ENCODE measurements at places on chromosomes 13 and 19.

DNA sequence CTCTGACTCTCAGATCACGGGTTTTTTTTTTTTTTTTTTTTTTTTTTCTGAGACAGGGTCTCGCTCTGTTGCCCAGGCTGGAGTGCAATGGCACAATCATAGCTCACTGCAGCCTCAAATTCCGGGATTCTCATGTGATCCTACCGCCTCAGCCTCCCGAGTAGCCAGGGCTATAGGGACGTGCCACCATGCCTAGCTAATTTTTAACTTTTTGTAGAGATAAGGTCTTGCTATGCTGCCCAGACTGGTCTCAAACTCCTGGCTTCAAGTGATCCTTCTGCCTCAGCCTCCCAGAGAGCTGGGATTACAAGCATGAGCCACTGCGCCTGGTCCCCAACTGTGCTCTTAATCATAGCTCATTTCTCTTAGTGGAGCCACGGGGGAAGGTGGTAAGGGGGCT, 4.6 kb upstream of the GRAMD1A start:
- DNase-seq, result no peak

DNA sequence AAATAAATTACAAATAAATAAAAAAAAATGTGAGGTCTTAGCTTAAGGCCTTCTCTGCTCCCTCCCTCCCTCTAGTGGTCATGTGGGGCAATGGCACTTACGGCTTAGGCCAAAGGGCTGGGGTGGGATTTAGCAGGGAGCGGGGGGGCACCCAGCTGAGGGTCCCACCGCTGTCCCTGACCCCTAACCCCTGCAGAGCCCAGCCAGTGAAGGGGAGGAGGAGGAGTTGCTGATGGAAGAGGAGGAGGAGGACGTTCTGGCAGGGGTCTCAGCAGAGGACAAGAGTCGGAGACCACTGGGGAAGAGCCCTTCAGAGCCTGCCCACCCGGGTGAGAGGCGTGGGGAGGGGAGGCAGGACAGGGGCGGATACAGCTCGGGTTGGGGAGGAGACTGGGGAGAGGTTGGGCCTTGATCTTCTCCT, 9.3 kb downstream of the MPND start:
- no peak for DNase-seq

DNA sequence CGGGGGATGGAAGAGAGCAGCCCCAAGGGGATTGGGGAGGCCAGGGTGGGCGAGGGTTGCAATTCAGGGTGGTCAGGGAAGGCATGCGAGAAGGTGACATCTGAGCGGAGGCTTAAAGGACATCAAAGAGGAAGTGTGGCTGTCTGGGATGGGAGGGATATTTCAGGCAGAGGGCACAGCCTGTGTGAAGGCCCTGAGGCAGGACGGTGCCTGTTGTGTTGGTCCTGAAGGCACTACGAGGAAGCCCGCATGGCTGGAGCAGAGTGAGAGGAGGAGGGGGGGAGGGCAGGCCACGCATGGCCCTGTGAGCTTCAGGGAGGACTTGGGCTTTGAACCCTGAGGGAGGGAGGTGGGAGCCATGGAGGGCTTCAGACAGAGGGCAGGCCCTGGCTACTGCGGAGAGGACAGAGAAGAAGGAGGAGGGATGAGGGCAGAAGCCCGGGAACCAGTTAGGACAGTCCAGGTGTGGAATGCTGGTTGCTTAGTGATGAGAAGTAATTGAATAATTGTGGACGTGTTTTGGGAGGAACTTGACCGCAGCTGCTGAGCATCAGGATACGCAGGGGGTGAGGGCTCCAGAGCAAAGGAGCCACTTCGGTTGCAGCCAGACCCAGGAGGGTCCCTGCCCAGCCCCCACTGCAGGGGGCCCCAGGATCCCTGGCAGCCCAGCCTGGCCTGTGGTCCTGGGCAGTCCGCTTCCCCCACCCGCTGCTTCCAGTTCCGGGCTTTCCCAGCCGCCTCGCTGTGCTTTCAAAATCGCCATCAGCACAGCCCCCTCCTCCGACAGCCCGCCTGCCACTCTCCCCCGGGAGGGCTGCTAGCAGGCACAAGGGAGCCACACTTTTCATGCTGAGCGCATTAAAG, 6.2 kb downstream of the TLE6 start:
- DNase-seq, result peak; percentile 79

DNA sequence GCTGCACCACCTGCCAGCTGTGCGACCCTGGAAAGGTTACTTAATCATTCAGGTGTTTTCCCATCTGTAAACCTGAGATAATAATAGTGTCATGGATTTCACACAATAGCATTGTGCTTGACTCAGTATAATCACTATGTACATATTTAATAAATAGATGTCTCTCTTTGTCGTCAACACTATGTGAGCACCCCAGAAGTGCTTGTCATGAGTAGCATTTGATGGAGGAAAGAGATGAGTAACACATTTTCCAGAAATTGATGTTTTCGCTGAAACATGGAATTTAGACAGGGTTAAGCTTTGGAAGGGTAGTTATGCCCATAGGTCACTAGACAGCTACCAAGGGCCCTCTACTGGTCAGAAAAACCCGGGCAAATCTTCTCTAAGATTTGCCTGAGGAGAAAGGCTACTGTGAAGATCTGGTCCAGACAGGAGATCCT, 9.5 kb upstream of the MBNL2 start:
- DNase-seq, result no peak

DNA sequence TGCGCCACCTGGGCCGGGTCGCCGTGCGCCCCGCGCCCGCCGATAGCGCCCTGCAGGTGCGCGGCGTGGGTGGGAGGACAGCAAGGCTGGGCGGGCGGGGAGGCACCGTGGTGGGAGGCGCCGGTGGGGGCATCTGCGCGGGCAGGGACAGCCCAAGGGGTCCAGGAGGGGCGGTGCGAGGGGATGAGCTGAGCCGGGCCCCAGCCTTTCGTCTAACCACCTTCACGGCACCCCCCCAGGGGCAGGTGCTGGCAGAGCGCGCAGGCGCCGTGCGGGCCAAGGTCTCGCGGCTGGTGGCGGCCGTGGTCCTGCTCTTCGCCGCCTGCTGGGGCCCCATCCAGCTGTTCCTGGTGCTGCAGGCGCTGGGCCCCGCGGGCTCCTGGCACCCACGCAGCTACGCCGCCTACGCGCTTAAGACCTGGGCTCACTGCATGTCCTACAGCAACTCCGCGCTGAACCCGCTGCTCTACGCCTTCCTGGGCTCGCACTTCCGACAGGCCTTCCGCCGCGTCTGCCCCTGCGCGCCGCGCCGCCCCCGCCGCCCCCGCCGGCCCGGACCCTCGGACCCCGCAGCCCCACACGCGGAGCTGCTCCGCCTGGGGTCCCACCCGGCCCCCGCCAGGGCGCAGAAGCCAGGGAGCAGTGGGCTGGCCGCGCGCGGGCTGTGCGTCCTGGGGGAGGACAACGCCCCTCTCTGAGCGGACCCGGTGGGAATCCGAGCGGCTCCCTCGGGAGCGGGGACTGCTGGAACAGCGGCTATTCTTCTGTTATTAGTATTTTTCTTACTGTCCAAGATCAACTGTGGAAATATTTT, 3.1 kb downstream of the KISS1R start:
- DNase-seq, result no peak

DNA sequence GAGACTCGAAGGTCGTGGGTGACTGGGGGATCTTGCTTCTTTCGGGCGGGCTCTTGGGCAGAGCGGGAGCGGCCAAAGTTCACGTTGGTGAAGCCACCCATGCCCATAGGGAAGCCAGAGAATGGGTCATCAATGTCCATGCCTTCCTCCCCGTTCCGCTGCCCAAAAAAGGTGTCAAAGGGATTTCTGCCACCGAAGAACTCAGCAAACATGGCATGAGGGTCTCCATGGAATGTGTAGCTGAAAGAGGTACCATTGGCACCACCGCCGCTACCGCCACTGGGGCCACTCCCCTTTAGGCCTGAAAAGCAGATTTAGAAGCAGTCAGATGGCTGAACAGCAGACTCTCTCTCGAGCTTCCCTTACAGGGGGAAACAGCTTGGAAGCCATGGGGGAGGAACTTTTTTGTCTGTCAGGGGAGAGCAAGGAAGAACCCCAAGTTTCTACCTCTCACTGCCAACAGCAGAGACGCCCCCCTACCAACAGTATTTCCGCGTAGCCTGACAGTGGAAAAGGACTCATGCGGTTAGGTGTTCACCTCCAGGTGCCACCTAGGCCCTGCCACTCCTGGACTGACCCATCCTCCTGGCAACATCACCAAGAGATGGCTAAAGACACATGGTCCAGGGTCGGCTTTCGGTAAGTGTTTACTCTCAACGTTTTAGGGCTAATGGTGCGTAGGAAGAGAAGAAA, 1.3 kb downstream of the DNAJB1 start:
- no peak for DNase-seq

DNA sequence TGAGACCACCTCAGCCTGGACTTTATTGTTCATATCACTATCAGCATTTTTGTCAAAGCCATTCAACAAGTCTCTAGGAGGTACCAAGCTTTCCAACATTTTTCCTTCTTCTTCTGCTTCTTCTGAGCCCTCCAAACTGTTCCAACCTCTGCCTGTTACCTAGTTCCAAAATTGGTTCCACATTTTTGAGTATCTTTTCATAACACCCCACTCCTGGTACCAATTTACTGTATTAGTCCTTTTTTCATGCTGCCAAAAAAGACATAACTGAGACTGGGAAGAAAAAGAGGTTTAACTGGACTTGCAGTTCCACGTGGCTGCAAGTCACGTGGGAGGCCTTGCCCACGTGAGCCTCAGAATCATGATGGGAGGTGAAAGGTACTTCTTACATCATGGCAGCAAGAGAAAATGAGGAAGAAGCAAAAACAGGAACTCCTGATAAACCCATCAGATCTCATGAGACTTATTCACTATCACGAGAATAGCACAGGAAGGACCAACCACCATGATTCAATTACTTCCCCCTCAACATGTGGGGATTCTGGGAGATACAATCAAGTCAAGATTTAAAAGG, 215.1 kb downstream of the PCDH17 start:
- DNase-seq, result no peak

- no peak for DNase-seq
These were observed 312.8 kb upstream of the PCDH20 start for GRCh38 chr13:61728471-61728870.

DNA sequence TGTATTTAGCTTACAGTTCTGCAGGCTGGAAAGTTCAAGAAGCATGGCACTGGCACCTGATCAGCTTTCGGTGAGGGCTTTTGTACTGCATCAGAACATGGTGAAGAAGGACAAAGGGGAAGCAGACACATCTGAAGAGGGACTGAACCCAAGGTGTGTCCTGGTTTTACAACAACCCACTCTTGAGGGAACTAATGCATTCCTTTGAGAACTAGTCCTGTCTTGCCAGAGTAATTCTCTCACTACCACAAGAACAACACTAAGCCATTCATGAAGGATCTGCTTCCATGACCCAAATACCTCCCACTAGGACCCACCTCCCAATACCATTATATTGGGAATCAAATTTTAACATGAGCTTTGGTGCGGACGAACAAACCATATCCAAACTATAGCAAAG, 93.6 kb downstream of the RFC3 start:
- no peak for DNase-seq

GRCh38 chr13:109933476-109933875, 147.1 kb upstream of the IRS2 start:
- DNase-seq, result no peak

- no peak for DNase-seq
These were observed 48.2 kb downstream of the DPY19L3 start for GRCh38 chr19:32453736-32454135.

GRCh38 chr19:5545051-5545450, 22.7 kb downstream of the TINCR start:
- no peak for DNase-seq

- DNase-seq, result no peak
These were observed 7.3 kb downstream of the FGF22 start for GRCh38 chr19:646779-647565.

GRCh38 chr19:8238251-8238650, 29.1 kb downstream of the CERS4 start:
- no peak for DNase-seq

DNA sequence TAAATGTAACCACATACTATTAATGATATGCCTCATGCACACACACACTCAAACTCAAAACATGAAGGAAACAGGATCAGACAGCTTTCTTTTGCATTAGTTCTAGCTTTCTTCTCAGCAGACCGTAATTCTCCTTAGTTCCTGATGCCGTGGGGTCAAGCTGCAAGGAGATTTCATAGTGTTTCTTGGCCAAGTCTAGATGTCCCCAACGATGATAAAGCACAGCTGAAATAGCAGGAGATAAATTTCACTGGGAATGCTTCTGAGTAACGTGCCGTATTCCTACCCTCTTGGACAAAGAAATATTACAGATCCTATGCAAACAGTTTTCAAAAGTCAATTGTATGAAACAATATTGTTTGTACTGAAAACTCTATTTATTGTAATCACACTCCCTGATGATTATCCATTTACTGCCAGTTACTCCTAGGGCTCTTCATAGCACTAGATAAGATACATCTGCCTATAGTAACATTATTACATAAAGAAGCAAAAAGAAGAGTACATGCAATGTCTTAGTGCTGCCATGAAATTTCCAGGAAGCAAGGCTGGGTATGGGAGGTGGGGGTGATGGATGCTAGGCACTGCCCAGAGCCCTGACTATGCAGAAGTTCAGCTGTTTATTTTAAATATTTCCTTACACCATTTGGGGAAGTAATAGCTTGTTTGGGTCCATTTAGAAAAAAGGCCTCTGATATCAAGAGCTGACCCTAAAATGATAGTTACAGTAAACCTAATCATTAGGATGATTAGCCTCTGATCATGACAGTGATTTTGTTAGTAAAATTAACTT, 16.5 kb upstream of the GGACT start:
- DNase-seq, result no peak

DNA sequence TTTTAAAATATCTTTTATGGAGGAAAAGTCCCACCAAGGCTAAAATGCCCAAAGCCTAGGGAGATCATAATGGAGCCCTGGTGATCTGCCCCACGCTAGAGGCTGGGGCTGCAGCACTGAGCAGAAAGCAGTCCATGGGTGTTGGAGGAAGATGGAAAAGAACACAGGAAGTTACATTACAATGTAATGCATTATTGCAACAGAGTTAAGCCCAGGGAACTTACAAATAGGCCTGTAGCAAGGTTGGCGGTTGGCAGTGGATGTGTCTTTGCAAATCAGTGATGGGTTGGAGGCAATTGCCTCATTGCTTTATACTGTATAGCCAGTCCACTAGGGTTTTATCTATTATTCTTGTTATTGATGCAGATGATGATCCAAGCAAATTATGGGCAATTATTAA, 399.9 kb downstream of the NDFIP2 start:
- DNase-seq, result no peak

GRCh38 chr13:53141336-53141735, 112.7 kb downstream of the OLFM4 start:
- DNase-seq, result no peak

DNA sequence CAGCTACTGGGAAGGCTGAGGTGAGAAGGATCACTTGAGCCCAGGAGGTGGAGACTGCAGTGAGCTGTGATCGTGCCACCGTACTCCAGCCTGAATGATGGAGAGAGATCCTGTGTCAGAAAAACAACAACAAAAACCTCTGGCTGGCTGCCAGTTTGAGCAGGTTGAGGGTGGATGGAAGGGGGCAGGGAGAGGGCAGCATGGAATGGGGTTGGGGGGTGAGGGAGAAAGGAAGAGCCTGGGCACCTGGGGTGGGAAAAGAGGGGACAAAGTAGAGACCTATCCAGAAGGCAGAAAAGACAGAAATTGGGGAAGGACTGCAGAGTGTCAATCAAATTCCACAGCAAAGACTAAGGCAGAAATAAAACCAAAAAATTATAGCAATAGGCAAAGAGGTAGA, 4.7 kb downstream of the SLC1A5 start:
- DNase-seq, result no peak

GRCh38 chr19:3516675-3517207, 10.6 kb downstream of the FZR1 start:
- no peak for DNase-seq
